ENCODE measurements at places on chromosomes 13 and 19. TPM values are rescaled to one million over a fixed set of nuclear protein-coding genes. Genes with fewer than 3 reads are reported as not detected.
A peak's percentile ranks its signal among the peaks of the same experiment; 100 is the strongest.

DNA sequence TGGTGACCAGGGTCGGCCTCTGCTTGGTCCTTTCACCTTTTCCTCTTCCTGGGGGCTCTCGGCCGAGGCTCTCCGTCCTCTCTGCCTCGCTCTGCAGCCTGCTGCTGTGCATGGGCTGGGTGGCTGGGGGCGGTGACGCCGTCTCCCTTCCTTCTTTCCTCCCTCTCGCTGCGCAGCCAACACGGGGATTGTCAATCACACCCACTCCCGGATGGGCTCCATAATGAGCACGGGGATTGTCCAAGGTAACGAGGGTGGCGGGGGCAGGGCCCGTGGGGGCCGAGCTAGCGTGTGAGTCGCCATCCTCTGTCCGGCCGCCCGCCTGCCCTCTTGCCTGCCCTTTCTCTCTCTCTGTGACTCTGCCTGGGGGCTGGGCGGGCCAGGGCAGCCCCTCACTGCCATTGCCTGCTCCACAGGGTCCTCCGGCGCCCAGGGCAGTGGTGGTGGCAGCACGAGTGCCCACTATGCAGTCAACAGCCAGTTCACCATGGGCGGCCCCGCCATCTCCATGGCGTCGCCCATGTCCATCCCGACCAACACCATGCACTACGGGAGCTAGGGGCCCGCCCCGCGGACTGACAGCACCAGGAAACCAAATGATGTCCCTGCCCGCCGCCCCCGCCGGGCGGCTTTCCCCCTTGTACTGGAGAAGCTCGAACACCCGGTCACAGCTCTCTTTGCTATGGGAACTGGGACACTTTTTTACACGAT lies 7.1 kb downstream of the YIPF2 start:
- DNase-seq = no peak

DNA sequence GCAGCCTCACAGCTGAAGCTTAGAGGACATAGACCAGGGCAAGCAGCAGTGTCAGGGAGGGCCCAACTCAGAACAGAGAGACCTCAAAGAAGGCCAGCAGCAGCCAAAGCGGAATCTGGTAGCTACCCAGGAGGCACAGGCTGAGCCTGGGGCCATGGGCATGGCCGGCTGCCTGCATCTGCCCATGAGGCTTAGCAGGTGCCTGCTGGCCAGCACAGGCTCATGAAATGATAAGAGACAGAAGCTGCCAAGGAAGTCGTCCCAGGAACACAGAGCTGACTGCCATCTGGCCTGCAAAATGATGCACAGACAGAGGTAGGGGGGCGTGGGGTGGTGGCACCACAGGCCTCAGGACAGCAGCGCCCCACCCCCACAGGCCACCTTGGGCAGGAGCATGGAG lies 29.2 kb downstream of the TUBA3C start:
- DNase-seq = no peak

DNA sequence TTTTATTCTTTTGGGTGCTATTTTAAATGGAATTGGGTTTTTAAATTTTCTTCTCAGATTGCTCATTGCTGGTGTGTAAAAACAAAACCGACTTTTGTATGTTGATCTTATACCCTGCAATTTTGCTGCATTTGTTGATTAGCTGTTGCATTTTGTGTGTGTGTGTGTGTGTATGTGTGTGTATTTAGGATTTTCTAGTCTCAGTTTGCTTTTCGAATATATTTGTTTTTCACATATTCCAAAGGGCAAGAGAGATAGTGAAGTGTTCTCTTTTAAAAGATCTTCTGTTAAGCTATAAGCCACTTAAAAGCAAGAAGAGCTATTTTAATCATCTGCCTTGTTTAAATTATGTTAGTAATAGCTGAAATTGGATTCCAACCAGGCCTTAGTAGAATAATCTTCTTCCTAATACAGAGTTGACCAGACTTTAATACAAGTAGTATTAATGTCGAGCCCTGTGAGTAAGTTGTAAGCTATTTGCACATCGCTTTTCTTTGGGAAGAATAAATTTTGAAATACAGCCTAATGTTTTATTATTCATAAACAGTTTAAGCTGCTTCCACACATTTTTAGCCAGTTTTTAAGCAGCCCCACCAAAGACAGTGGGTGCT lies 57.4 kb downstream of the TM9SF2 start:
- DNase-seq = peak; percentile 61

DNA sequence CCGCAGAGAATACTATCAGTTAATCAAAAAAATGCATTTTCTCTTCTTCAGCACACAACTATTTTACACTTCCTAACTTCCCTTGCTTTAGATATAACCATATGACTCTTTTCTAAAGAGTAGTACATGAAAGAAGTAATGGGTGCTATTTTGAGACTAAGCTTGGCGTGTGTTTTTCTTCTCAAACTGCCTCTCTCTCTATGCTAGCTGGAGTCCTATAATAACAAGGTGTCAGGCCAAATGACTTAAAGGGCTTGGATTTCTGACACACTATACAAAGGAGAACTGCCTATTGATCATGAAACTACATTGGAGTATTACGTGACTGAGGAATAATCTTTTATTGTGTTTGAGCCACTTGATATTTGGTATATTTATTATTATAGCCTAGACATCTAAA lies 1330.1 kb upstream of the SPRY2 start:
- no peak for DNase-seq

DNA sequence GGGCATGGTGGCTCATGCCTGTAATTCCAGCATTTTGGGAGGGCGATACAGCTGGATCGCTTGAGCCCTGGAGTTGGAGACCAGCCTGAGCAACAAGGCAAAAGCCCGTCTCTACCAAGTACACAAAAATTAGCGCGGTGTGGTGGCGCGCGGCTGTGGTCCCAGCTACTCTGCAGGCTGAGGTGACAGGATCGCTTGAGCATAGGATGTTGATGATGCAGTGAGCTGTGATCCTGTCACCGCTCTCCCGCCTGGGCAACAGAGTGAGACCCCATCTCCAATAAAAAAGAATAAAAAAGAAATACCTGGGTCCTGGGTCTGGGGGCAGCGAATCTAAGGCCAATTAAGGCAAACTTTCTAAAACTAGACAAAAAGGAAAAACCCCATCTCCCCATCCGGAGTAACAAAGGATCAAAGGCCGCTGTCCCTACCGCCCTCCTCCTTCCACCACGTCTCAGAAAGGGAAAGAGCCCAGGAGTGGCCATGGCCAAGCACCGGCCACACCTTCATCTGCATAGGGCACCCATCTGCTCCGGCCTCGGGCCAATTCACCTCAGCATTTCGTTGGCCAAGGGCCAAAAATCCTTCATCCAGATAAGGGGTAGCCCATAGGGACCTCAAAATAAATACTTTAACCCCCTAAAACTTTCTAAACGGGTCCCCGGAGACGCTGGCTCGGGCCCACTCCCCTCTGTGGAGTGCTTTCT lies 851 bp downstream of the ZNF320 start:
- peak; percentile 1 for DNase-seq

DNA sequence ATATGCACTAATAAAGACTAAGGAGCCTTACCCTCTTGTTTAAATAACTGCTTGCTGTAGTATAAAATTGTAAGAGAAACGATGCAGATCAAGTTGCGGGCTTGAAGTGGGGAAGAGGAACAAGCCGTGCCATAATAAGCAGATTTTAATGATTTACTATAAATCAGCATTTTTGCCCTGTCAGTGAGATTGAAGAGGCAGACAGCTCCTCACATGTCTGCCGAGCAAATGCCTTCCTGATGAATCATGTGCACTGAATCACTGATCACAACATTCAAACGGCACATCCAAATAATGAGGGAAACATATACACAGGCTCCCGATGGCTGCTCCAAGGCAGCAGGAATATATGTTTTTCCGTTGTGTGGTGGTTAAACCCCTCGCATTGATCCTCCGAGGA lies 282.9 kb downstream of the TSHZ3 start:
- DNase-seq = peak; percentile 78

GRCh38 chr19:15038294-15038693 lies 11.0 kb upstream of the CASP14 start:
- no peak for DNase-seq

DNA sequence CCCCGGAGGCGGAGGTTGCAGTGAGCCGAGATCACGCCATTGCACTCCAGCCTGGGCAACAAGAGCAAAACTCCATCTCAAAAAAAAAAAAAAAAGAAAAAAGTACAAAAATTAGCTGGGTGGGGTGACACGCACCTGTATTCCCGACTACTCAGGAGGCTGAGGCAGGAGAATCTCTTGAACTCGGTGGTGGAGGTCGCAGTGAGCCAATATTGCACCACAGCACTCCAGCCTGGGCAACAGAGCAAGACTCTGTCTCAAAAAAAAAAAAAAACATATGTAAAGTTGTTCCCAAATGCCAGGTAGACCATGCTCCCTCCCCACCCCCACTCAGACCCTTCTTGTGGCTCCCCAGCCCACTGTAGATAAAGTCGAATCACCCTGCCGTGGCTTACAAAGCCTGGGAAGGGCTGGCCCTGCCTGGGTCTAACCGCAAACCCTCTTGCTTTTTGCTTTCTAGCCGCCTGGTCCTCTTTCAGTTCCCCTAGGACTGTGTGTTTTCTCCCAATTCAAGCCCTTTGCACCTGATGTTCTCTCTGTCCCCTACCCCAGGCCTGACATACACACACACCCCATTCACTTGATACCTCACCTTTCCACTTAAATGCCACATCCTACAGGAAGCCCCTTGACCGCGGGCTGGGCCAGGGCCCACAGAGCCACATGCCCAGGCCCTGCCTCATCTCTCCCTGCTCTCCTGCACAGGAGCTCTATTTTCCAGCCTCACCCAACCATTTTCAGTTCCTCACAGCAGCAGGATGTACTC lies 34.4 kb downstream of the MAP4K1 start:
- DNase-seq = no peak

- no peak for DNase-seq
These were observed 19.0 kb upstream of the ATP11A start for GRCh38 chr13:112670864-112671263.

GRCh38 chr13:51643882-51644281 lies 59.6 kb downstream of the WDFY2 start:
- peak; percentile 95 for DNase-seq

GRCh38 chr13:28412981-28413380 lies 81.9 kb downstream of the FLT1 start:
- no peak for DNase-seq

- peak; percentile 84 for DNase-seq
These were observed 12.2 kb downstream of the SUGP2 start for GRCh38 chr19:19021115-19021514.

GRCh38 chr13:98459721-98460370 lies 117.1 kb downstream of the STK24 start:
- DNase-seq = no peak

The OXGR1 gene
- total RNA-seq = not detected

DNA sequence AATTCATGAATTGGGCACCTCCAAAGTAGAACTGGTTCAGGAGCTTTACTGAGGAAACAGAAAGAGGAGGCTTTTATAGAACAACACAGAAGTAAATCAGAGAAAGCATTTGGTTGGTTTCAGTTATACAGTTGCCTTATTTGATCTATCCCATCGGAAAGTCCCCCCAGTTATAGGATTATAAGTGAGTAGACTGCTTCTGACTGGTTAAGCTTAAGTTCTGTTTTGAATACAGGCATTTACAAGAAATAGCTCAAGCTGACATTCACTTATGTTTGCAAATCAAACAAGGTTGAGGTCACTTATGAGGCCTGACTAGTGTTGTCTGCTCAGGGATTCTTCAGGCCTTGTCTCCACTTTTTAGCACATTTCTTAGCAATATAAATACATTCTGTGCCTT lies 857.4 kb downstream of the EFNB2 start:
- DNase-seq = no peak

All from IMR-90 (cell line).